ENCODE measurements at places on chromosomes 5 and 9.

- no peak for DNase-seq
Observed at GRCh38 chr9:134947265-134947955, 29.7 kb upstream of the FCN1 start.

DNA sequence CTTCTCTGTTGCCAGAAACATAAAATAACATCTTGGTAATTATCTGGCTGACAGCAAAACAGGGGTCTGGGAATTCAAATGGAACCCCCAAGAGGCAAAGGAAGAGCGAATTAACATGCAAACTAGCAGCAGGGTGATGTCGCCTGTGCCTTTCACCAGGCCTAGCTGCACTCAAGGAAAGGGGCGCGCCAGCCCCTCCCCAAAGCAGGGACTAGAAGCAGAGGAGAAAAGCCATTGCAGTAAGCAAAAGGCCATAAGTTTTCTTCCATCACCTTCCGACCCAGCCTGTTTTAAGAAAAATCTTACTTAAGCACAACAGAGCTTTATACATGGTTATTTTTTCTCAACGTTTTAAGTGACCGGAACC is 539 bp downstream of the POC5 start:
- no peak for DNase-seq

- DNase-seq = no peak
Observed at GRCh38 chr5:125463466-125464092, 717.1 kb upstream of the ZNF608 start.

DNA sequence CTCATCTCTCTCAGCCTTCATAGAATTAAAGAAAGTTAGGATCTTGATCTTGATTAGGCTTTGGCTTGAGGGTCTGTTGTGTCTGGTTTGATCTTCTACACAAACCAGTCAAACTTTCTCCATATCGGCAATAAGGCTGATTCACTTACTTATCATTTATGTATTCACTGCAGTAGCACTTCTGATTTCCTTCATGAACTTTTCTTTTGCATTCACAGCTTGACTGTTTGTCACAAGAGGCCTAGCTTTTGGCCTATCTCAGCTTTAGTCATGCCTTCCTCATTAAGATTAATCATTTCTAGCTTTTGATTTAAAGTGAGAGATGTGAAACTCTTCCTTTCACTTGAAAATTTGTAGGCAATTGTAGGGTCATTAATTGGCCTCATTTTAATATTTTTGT is 62.8 kb downstream of the SH3RF2 start:
- DNase-seq = no peak

DNA sequence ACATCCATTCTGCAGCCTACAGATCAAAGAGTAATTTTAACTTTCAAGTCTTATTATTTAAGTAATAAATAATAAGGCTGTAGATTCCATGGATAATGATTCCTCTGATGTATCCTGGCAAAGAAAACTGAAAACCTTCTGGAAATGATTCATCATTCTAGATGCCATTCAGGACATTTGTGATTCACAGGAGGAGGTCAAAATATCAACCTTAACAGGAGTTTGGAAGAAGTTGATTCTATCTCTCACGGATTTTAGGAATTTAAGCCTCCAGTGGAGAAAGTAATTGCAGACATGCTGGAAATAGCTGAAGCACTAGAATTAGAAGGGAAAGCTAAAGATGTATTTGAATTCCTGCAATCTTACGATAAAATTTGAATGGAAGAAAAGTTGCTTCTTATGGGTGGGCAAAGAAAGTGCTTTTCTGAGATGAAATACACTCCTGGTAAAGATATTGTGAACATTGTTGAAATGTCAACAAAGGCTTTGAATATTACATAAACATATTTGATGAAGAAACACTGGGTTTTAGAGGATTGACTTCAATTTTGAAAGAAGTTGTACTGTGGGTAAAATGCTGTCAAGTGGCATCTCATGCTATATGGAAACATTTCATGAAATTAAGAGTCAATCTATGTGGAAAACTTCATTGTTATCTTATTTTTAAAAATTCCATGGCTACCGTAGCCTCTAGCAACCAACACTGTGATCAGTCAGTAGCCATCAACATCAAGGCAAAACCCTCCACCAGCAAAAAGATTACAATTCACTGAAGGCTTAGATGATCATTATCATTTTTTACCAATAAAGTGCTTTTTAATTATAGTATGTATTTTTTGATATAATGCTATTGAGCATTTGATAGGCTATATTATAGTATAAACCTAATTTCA is 1141.0 kb downstream of the CDH12 start:
- DNase-seq = no peak

- no peak for DNase-seq
Observed at GRCh38 chr5:76941442-76941841, 11.4 kb upstream of the CRHBP start.

GRCh38 chr5:145942201-145942600 is 5.8 kb downstream of the SH3RF2 start:
- no peak for DNase-seq

Measured in activated T-cell treated with anti-CD3 and anti-CD28 coated beads for 4 hours (primary cell).